ENCODE measurements at places on chromosomes 12 and 14.

DNA sequence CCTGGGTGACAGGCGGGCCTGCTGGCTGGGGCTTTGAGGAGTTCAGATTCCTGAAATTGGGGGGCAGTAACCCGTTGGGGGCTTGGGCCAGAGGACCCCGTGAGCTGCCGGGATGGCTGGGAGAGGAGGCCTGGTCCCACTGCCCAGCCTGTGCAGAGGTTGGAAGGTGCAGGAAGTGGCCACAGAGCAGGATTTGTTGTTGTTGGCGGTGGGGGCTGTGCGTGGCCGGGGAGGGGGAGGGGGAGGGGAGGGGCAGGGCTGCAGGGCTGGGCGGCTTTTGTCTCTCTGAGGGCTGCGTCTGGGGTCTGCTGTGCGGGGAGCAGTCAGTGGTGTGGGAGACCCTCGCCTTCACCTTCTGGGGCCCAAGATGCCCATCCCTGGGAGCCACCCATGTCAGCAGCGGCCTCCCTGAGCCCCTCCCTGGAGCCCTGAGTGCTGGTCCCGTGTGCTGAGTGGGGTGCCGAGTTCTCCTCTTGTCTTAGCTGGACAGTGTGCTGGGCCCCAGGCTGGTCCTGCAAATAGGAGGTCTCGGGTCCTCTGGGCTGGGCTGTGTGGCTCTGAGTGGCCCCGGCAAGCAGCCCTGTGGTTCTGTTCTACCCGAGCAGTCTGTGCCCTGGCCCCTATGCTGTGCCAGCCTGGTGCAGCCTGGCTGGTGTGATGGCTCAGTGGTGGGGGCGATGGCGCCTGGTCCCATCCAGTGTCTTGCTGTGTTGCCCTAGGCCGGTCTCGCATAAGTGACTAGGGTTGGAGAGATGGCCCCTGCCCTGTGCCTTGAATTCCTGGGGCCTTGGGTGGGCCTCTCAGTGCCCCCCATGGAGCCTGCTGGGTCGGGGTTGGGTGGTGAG, 10.3 kb downstream of the KIF26A start:
- no peak for DNase-seq

GRCh38 chr12:71938728-71939385, at the start of gene TPH2:
Gene TPH2 (plus strand): TSS chr12:71938845. CDS start chr12:71938987, 142 bp downstream.
- DNase-seq = peak; percentile 53

GRCh38 chr12:80709811-80710726, 2.6 kb downstream of the MYF6 start:
- DNase-seq = no peak

DNA sequence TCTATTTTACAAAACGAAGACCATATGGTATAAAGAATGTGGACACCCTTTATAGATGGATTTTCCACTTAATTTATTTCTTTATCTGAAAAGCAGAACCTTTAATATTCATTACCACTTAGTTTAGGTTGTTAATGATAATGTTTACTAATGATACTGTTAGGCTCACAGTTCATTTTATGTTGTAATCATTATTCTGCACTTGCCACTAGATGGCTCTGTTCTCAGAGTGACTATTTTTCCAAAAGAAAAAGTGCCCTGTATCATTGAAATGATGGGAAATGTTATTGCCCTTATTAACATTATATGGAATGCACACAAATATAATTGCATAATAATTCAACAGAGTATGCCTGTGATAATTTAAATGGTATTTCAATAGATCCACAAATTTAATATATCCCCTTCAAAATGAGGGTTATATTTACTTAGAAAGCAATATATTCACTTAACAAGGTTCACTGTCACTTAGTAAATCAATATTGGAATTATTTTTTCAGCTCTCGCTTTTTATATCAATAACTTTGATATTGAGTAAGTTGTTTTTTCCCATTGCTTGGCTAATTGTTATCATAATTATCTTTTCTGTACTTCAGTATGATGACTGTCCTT, 95.7 kb downstream of the PDE3A start:
- no peak for DNase-seq

DNA sequence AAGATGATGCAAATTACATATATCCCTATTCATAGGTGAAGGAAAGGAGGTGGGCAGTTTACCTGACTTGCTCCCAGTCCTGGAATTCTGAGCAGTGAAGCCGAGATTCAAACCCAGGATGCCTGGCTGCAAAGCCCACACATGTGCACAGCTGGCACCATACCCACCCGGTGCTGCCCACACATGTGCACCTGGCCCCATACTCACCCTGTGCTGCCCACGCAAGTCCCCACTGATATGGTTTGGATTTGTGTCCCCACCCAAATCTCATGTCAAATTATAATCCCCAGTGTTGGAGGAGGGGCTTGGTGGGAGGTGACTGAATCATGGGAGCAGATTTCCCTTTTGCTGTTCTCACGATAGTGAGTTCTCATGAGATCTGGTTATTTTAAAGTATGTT, 179.2 kb upstream of the C14orf180 start:
- no peak for DNase-seq

DNA sequence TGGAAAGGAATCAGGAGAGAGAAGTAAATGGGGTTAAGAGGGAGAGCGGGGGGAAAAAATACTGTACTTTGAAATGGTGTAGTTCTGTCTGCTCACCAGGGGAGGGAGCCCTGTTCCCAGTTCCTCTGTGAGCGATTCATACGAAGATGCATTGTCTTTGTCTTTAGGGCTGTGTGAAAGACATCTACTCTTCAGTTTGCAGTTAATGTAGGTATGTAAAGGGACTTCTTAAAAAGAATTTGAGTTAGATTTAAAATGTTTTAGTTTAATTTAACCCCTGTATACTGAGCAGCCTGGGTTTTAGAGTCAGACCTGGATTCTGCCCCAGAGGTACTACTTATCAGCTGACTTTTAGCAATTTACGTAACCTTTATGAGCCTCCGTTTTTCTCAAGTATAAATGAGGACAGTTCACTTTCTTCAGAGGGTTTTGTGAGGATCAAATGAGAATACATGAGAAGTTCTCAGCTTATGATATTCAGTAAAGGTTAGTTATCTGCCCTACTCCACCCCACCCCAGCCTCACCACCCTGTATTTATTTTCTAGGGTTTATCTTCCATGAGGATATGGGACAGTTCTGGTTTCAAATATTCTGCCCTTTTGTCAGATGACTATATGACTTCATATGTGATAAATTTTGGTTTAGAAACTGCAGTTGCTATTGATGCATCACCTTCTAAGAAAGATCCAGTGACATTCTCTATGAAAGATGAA, 82.5 kb upstream of the EVL start:
- peak; percentile 44 for DNase-seq

- no peak for DNase-seq
Observed at GRCh38 chr14:98932431-98933325, 339.3 kb downstream of the BCL11B start.

DNA sequence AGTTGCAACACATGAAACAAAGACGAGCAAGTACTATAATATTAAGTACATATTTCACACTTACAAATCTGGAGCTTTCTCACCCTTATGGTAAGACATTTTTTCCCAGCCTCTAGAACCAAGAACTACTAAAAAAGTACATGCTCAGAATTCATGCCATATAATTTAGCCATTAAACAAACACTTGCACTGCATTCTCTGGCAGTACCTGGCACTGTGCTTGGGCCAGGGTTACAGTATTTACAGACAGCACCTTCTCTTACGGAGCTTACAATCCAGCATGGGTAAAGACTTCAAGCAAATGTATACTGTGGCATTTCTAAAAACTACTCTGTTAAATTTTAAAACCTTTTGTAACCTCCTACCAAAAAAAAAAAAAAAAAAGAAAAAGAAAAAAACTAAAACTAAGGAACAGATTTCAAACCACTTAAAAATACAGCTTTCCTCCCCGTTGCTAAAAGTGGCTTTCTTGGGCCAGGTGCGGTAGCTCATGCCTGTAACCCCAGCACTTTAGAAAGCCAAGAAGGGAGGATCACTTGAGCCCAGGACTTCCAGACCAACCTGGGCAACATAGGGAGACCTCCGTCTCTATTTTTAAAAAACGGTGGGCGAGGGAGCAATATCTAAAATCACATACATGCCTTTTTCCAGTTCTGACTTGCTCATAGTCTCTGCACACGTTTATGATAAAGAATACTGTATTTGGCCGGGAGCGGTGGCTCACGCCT, 956 bp downstream of the GNPTAB start:
- no peak for DNase-seq

DNA sequence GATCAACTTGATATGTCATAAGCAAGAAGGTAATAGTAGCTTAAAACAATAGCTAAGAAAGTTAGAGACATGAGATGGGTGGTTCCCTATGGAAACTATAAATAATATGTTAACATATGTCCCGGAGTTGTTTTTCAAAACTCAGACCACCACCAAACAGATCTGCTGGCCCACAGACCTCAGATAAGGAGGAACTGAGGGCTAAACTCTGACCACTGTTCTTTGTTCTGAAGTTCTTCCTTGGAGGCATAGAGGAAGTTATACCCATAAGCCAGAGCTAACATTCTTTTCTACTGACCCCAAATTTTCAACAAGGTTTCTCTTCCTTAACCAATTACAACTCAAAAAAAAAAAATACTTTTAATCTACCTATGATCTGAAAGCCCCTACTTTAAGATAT, 156.1 kb upstream of the FSCB start:
- no peak for DNase-seq

Data from astrocyte of the cerebellum (primary cell).